A549 treated with ZK216348 at 1 μM for 4 hours (cell line): ENCODE measurements at places on chromosomes 12 and 14. TPM values are rescaled to one million over a fixed set of nuclear protein-coding genes. Genes with fewer than 3 reads are reported as not detected.

The RHEBL1 gene
- total RNA-seq = 2.8 to 4.8 TPM (median 4.3 TPM) in 5 replicates

The SIX1 gene
- 4.8 to 7.9 TPM (median 7.8 TPM) in 5 replicates for total RNA-seq

The TAS2R31 gene
- total RNA-seq = 0.33 TPM in 1 of 5 replicates, not detected in the others

The PSMC6 gene
- 81.5 to 132 TPM (median 87.8 TPM) in 5 replicates for total RNA-seq

The ASPG gene
- total RNA-seq = 0.20 TPM in 1 of 5 replicates, not detected in the others

The GSC gene
- total RNA-seq = 0.37 to 0.87 TPM (median 0.52 TPM) in 5 replicates

The PYGL gene
- total RNA-seq = 117 to 150 TPM (median 145 TPM) in 5 replicates

The GPR65 gene
- not detected in 5 replicates for total RNA-seq

The KRT71 gene
- total RNA-seq = not detected in 5 replicates

The MAP1LC3B2 gene
- 0.91 to 1.7 TPM (median 1.1 TPM) in 5 replicates for total RNA-seq

The TBPL2 gene
- total RNA-seq = not detected in 5 replicates

The CALCOCO1 gene
- total RNA-seq = 17.7 to 23.5 TPM (median 21.0 TPM) in 5 replicates

The CBLN3 gene
- 0.59 to 2.1 TPM (median 1.1 TPM) in 5 replicates for total RNA-seq

The CLEC4D gene
- not detected in 5 replicates for total RNA-seq

The C12orf56 gene
- 0.12 TPM in 1 of 5 replicates, not detected in the others for total RNA-seq

The TMED8 gene
- 3.6 to 8.2 TPM (median 7.4 TPM) in 5 replicates for total RNA-seq

The PLCZ1 gene
- not detected in 5 replicates for total RNA-seq

The GYS2 gene
- 0.05 to 0.15 TPM (median 0.09 TPM) in 3 of 5 replicates, not detected in the others for total RNA-seq

The PPP1R36 gene
- 0.20 to 0.79 TPM (median 0.56 TPM) in 3 of 5 replicates, not detected in the others for total RNA-seq

The WBP11 gene
- total RNA-seq = 45.5 to 70.9 TPM (median 48.0 TPM) in 5 replicates

The TMEM233 gene
- not detected in 5 replicates for total RNA-seq
